Amniotic stem cell (primary cell): ENCODE measurements at places on chromosomes 11 and 22.
A peak's percentile ranks its signal among the peaks of the same experiment; 100 is the strongest.

DNA sequence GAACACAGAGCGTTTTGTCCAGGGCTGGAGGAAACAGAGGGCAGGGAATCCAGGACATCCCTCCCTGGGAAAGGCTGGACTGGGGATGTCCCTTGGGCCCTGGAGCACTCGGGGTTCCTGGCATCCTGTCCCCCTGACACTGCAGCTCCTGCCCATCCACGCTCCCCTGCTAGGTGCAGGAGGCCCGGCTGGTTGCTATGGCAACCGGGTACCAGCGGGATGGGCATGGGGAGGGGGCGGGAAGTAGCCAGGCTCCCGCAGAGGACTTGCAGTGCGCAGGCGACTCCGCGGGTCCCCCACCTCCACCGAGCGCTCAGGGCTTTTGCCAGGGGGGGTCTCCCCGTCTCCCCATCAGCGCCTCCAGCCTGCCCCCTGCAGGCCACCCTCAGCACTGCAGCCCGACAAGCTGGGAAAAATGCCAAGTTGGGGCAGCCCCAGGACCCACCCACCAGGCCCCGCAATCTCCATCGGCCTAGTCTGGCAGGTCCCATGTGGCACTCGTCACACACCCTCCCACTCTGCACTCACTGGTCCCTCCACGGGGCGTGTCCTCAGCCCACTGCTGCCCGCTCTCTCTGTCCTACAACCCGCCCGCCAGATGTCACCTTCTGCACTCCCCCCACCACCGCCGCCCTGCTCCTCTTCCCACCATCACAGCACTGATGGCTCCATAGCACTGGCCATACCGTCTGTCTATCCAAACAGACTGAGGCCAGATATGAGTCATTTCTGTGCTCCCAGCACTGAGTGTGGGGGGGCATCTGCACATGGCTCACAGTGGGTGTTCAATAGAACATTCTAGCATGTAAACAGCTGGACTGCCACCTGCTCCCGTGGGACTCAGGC lies 31.5 kb downstream of the KIAA0930 start:
- no peak for DNase-seq

DNA sequence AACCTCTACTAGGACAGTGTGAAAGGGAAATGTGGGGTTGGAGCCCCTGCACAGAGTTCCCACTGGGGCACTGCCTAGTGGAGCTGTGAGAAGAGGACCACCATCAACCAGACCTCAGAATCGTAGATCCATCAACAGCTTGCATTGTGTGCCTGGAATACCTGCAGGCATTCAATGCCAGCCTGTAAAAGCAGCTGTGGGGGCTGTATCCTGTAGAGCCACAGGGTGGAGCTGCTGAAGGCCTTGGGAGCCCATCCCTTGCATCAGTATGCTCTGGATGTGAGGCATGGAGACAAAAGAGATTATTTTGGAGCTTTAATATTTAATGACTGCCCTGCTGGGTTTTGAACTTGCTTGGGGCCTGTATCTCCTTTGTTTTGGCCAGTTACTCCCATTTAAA lies 46.3 kb downstream of the PGR start:
- no peak for DNase-seq

DNA sequence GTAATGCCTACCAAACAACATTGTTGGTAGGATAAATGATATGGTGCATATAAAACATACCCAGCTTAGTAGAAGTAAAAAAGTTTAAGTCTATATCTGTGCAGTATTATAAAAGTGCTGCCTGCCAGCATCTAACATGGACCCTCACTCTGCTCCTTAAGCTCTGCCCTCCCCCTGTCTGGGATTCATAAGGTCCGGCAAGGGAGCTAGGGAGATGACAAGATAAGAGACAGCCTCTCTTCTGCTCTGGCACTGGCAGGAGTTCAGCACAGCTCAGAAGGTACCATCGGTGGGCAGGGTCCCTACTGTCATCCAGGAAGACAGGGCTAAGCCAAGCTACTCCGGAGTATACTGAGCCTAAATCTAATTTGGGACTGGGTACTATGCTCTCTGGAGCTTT lies 42.8 kb downstream of the TRIM66 start:
- no peak for DNase-seq

GRCh38 chr11:58928107-58928499 lies 11.2 kb upstream of the GLYATL1 start:
- DNase-seq: no peak

GRCh38 chr11:62656796-62657429 lies 3.8 kb upstream of the INTS5 start:
- DNase-seq: no peak

- DNase-seq: no peak
Observed at GRCh38 chr11:33868647-33869461, 23.0 kb downstream of the LMO2 start.

DNA sequence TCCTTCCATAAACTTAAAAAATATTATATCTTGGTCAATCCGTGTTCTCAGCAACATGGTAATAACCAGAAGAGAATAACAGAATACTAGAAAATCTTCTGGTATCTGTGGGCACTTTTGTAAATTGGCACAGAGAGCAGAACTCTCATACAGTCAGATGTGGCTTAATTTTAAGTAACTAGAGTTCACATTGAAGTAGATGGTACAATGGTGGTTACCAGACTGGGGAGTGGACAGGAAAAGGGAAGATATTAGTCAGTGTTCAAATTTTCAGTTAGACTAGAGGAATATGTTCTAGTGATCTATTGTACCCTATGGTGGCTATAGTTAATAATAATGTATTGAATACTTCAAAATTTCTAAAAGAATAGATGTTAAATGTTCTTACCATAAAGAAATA lies 6.9 kb downstream of the OR52H1 start:
- DNase-seq: no peak

GRCh38 chr11:72653649-72654048 lies 20.6 kb downstream of the PDE2A start:
- DNase-seq: no peak

DNA sequence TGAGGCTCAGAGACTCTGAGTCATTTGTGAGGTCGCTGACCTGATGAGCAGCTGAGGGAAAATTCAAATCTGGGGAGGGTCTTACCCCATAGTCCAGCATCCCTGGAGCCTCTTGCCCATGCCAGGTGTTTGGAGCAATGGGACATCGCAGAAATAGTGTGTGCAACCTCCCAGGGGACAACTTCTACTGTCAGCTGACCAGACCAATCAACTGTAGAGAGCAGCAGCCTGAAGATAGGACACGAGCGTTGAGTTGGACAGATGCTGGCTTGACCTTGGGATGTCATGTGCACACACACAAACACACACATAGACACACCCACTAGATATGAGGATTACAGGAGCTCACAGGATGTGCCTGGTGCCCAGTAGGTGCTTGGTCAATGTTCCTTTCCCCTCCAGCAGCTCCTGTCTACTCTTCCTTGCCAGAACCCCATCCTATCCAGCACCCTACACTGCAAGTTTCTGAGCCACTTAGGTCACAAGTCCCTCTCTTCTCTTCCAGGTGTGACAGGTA lies 59.1 kb upstream of the MPEG1 start:
- DNase-seq: no peak

- no peak for DNase-seq
Observed at GRCh38 chr22:33126881-33127280, 68.7 kb upstream of the SYN3 start.

DNA sequence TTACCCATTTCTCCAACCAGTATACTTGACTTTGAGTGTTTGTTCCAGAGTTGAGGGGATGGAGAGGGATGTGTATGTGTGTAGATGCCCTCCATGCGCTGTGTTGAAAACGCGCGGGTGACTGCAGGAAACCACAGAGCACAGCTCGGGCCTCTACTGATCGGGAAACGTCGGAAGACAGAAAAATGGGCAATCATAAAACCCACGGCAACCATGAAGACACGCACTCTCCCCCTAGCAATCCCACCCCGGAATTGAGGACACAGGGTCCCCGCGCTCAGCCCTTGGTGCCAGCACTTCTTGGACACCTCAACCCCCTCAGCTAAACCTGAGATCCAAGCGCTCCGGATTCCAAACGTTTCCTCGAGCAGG lies 251 bp upstream of the UQCC3 start:
- no peak for DNase-seq

GRCh38 chr22:26725012-26725676 lies 67.8 kb downstream of the MIAT start:
- no peak for DNase-seq

GRCh38 chr11:74776546-74776945 lies 27.9 kb downstream of the RNF169 start:
- no peak for DNase-seq

DNA sequence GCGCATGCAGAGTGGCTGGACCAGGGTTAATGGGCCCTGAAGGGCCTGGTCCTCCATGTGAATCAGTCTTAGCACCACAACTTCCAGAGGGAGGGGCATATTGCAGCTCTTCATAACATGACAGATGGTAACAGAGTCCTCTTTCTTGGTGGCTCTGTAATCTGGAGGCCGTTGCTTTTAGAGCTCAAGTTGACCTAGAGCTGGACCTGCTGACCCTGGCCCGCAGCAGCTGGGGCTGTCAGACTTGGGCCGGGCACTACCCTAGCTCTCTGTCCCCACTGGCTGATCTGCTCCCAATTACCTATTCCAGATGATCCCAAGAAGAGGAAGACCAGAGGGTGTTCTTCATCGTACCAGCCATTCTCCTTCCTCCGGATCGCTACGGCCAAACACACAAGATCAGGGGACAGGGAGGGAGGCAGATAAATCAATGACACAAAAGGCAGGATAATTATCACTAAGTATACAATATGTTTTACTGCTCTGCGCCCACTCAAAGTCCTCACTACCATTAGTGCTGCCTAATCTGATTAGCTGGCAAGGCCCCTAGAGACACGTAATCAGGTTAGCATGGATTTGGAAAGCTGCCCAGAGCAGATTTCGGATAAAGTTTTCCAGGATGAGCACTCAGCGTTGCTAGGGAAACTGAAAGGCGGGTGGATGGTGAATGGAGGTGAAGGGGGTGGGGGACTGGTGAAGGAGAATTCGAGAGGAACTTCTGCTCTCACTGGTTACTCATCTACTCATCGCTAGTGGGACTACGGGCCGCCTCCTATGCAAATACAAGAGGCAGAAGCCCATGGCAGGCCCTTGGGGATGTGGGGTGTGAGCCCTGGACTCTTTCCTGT lies 64.5 kb upstream of the PHOX2A start:
- peak; percentile 95 for DNase-seq

DNA sequence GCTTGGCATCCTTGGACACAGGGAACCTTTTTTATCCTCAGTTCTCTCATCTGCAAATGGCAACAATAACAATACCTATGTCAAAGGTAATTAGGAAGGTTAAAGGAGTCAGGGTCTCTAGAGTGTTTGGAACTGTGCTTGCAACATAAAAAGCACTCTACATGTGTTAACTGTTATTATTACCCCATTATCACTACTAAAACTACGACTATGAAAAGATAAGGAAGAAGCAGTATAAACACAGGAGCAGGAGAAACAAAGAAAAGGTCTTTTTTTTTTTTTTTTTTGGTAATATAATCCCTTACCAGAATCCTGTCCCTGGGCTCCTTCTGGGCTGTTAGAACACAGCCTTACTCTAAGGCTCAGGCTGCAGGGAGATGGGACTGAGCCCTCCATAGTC lies 348.2 kb downstream of the CADM1 start:
- DNase-seq: no peak

DNA sequence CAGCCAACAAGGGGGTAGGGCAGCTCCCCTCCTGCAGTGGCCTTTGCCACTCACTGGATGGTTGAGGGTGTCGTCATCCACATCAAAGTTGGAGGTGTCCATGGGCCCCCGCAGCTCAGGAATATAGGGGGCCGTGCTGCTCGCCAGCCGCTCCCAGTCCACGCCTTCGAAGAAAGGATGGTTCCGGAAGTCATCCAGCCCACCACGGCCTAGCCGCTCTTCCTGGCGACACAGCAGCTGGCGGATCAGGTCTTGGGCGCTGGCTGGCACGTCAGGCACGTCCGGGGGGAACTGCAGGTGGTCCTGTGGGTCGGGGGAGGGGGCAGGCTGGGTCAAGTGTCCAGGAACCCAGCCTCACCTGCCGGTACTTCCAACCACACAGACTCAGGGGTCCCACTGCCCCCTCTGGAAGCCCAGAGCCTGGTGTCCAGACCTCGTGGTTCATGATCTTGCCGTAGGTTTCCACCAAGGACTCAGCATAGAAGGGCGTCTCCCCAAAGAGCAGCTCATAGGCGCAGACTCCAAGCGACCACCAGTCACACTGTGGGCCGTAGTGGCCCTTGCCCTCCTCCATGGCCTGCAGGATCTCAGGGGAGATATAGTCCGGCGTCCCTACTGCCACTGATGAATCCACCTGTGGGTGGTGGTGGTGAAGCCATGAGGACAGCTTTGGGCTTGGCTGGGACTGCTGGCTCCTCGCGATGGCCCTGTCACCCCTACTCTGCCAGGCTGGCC lies 5.7 kb downstream of the CDC42BPG start:
- DNase-seq: no peak
